NCI-H1930 (cell line): ENCODE measurements at places on chromosomes 2 and 18.

GRCh38 chr2:175111200-175111657, 56.8 kb downstream of the ATF2 start:
- DNase-seq: no peak

DNA sequence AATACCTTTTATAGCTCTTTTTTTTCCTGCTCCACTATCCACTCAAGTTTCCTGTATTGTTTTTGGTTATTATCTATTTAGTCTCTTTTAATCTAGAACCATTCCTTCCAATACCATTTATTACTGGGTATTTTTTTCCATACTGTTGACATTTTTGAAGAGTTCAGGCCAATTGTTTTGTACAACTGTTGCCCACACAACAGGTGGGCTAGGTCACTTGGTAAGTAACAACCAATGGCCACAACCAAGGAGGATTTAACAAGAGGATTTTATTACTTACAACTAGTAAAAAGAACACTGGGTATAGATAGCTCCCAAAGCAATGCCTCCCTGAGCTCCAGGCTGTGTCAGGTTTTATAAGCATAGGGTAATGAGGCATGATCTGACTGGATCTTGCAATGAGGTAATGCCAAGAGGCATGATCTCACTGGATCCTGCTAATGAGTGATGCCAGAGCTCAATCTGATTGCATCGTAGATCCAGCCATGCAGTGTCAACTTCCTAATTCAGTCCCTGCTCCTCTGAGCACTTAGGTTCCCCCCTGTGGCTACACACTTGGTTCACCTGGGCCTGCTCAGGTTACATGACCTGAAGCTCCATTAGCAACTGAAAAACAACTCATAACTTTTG, 7.1 kb upstream of the CEP68 start:
- no peak for DNase-seq

GRCh38 chr18:75400366-75400765, 27.1 kb downstream of the SMIM21 start:
- no peak for DNase-seq

- DNase-seq: no peak
These were observed 113.3 kb upstream of the ALKAL2 start for GRCh38 chr2:401019-401679.

DNA sequence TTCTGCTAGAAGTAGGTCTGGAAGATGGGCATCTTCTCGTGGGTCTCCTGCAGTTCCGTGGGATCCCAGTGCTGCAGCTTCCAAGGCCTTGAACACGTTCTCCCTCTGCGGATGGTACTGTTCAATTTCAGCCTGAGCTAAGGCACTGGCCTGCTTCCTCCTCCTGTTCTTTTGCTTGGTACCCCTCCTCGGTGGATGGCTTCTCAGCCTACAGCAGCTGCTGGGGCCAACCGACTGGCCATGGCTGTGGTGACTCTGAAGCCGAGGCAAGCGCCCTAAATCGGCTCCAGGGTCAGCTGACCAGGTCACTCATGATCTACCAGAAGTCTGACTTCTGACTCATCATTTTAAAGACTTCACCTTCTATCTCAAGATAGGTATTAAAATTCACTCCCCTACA, 150.2 kb downstream of the NBAS start:
- DNase-seq: no peak

DNA sequence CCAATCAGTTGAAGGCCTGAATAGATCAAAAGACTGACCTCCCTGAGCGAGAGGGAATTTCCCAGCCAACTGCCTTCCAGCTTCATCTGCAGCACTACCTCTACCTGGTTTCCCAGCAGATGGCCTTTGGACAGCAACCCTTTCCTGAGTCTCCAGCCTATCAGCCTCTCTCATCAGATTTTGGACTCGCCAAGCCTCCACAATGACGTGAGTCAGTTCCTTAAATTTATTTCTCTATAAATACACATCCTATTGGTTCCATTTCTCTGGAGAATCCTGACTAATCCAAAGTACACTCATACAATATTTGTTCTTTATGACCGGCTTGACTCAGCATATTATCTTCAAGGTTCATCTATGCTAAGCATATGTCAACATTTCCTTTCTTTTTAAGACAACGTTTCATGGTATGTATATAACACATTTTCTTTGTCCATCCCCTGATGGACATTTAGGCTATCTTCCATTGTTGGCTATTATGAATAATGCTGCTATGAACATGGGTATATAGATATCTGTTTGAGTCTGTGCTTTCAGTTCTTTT, 294.6 kb downstream of the LRATD1 start:
- no peak for DNase-seq

DNA sequence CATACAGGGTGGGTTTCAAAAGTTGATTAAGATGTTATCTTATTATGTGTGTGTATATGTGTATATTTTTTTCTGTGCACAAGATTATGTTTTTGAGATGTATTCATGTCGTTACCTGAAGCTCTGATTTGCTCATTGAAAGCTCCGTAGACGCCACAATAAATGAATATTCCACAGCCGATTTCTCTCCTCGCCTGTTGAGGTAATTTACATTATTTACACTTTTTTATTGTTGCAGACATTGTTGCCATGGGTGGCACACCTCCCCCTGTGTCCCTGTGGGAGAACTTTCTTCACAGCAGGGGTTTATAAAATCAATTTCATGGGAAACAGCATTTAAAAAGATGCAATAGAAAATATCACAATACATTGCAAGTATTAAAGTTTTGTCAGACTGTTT, 100.6 kb downstream of the GLI2 start:
- no peak for DNase-seq

DNA sequence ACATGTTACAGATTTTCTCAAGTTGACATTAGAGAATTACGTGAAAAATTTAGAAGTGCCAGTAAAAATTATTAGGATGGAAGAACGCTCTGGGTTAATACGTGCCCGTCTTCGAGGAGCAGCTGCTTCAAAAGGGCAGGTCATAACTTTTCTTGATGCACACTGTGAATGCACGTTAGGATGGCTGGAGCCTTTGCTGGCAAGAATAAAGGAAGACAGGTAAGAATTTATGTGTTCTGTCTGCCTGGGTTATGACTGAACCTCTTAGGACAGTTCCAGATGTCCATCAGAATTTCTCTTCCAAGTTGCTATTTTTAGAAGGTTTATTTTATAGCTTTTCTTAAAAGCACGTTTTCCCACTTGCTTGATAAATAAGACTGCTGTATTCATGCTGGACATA, 371.0 kb downstream of the GALNT13 start:
- no peak for DNase-seq

DNA sequence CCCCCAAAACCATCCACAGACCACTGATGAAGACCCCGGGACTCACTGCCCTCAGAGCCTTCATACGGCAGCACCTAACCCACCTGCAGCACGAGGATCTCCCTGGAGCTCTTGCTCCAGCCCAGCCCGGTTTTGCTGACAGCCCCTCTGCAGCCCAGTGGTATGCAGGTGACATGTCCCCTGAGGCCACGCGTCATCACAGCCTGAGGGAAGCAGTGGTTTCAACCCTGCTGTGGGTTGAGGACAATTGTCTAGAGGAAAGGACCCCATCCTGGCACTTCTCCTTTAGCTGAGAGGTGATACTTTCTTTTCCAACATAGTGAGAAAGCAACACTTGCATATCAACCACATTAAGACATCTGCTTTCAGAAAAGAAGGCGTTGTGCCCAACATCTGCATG, 134.0 kb downstream of the SEPTIN10 start:
- no peak for DNase-seq

DNA sequence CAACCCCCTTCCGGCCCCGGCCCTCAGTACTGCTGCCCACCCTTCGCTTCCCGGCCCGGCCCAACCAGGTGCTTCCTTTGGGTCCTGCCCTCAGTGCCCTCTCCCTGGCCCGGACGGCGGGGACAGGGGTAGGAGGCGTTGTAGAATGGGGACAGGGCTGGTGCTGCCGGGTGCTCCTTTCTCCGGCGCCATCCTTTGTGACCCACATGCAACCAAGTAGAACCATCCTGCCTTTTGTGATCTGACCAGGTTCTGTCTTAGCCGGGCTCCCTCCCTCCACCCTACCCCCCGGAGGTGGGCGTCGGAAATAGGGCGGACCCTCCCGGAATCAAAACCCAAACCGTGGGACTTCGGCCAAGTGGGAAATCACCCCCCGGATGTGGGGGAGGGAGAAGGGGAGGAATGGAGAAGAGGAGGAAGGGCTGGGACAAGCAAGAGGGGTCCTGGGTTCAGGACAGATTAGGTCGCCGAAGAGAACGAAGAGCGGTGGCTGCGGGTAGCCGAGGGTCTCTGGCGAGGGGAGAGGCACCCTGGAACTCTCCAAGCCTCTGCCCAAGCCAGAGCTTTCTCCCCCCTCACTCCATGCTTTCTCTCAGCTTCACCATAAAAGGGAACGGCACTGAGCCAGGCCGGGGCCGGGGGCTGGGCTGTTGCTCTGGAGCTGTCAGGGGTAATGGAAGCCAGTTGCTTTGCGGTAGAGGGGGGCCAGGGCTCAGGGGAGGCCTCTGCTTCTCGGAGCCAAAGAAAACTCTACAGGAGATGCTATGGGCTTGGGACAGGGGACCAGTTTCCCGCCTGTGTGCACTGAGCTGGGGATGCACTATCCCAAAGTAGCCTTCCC, 756 bp upstream of the OST4 start:
- DNase-seq: no peak

DNA sequence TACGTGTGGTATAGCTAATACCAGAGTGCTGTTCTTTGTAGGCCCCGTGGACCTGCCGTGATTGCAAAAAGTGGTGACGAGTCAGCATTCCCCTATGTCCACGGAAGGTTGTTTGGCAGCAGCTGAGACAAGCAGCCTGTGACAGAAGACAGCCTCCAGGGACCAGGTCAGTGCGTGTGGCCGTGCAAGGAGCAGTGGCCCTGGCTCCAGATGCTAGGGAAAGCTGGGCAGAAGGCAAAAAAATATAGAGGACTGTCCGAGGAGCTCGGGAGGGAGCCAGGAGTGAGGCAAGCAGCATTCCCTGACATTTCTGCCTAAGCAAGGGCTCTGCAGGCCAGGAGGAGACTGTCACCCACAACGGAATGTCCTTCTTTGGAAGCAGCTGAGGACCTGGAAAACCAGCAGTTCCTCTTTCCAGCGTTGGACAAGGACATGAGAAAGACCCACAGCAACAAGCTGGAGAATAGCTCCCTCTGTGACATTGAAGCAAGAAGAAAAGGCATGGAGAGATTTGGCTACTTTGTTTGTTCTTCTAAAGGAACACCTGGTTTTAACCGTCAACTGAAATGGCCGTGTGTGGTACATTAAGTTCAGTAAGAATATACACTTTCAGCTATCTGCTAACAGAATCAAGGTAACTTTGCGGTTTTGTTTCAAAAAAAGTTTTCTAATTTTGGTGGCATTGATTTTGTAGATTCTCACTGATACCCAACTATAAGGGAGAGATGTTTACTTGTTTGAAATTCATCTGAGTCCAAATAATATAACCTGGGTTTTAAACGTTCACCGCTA, 58.3 kb downstream of the NPAS2 start:
- DNase-seq: no peak

- no peak for DNase-seq
These were observed 275.1 kb upstream of the RND3 start for GRCh38 chr2:150762571-150762970.

GRCh38 chr2:215437614-215438013, 1.7 kb upstream of the FN1 start:
- no peak for DNase-seq

DNA sequence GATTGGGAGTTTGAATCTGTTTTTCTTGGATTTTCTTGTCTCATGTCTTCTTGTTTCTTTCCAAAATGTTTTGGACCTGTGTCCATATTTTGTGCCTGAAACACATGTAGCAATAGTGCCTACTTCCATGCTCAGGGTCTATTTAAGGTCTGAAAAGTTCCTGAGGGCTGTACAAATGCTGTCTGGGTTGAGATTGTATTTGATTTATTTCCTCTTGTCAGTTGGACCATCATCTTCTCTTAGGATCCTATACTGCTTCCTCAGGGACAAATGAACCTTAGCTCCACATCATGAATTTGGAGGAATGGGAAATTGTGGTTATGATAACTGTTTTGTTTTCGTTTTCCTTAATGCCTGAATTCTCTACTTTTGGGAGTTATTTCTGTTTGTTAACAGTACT, 59.9 kb downstream of the UBR3 start:
- no peak for DNase-seq

GRCh38 chr2:235639428-235639773, 145.6 kb downstream of the AGAP1 start:
- no peak for DNase-seq

DNA sequence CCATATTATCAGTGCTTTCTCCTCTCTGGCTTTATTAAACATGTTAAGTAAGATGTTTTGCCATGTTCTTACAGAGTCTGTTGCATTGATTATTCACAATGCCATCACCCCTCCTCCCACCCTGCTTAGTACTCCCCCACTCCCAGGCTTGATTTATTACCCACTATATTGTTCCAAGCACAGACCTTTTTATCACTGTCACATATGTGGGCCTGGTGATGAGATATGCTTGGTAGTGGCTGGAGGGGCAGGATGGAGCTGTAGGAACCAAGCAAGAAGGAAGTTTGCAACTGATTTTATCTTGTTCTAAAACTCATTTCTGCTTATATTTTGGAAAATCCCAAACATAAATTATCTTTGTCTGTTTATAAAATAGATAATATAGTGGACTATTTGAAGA, 748.2 kb upstream of the CELF4 start:
- DNase-seq: no peak

DNA sequence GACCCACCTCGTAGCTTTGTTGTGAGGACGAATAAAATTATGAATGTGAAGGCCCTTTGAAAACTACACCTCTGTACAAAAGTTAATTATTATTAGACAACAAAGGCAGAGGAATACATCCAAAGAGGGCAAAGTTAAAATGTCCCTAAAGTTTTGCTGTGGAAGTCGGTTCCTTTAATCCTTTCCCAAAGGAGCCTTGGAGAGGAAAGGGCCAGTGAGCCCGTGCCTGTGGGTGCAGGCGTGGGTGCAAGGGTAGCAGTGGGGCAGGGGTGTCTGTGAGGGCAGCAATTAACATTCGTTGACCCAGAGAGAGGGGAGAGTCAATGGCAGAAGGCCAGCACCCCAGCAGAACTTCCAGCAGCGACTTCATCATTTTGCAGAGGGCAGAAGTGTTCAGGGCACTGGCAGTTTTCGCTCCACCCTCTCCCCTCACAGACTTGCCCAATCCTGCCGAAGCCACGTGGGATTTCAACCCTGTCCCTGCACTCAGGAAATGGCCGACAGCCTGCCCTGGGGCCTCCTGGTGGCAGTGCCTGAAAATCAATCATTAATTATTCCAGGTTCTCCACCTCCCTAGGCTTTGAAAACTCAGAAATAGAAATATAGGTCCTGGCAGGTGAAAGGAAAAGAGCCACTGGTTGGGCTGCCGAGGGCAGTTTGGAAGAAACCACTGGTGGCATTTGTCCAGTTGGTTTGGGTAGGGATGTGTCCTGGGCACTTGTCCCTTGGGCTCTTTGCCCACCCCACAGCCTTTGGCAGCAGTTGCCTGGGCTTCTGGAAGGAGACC, 4.2 kb upstream of the PAX8 start:
- DNase-seq: no peak
